ENCODE measurements at places on chromosomes 5 and 9. TPM values are rescaled to one million over a fixed set of nuclear protein-coding genes. Genes with fewer than 3 reads are reported as not detected.

DNA sequence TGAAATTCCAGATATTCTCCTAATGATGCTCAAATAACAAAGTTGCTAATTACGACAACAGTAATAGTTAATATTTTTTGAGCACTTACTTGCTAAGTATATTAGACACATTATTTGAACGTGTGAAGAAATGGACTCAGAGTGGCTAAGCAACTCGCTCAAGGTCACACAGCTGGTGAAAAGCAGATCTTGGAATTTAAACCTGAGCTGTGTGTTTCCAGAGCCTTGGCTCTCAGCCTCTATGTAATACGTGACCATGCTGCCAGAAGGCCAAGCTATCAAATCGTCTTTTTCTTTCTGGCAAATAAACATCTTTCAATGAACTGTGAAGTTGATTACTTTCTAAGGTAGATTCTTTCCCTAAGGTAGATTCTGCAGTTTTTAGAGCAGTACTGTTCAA lies 61.6 kb downstream of the KCTD16 start:
- no peak overlapping the region for H3K27ac ChIP-seq
- H3K4me3 ChIP-seq, result no peak overlapping the region
- H3K36me3 ChIP-seq, result no peaks in the 10 kb centered on the region
- no peak for DNase-seq
- no peaks in the 10 kb centered on the region for H3K27me3 ChIP-seq

GRCh38 chr5:60161340-60161934 lies 267.9 kb upstream of the PDE4D start:
- DNase-seq, result no peak
- H3K36me3 ChIP-seq, result no peaks in the 10 kb centered on the region
- H3K4me1 ChIP-seq, result no peaks in the 10 kb centered on the region
- no peaks in the 10 kb centered on the region for H3K27me3 ChIP-seq
- no peak overlapping the region for H3K27ac ChIP-seq
- no peak overlapping the region for H3K4me3 ChIP-seq

- no peaks in the 10 kb centered on the region for H3K27me3 ChIP-seq
- H3K36me3 ChIP-seq, result no peaks in the 10 kb centered on the region
- no peak for DNase-seq
- no peak overlapping the region for H3K4me3 ChIP-seq
- H3K27ac ChIP-seq, result no peak overlapping the region
These were observed 172.6 kb downstream of the RGS3 start for GRCh38 chr9:113636165-113636564.

DNA sequence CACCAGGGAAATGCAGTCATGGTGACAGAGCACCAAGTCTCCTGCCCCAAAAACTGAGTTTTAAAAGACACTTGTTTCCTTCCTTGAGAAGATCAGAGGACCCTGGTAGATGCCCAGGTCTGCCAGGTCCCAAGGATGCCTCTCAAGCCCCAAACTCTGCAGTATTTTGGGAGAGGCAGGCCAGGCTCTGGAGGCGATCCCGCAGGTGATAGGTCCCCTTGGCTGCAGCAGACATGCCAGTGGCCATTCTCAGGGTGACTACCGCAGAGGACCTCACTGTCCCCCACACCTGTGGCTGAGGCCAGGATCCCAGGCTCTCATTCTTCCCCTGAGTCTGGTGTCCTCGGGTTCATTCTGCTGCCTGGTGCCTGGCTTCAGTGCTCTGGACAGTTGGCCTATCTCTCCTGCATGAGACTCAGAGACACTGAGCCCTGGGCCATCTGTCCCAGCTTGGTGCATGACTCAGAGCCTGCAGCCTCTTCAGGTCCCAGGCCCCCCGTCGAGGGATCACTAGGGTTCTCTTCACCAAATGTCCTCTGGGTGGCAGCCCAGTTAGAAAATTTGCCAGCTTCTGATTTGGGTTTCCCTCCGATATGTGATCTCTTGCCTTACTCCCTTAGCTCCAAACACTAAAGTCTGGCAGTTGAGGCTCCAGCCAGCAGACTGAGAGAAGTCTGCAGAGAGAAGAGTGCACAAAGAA lies 59.7 kb upstream of the GARNL3 start:
- no peaks in the 10 kb centered on the region for H3K36me3 ChIP-seq
- no peak overlapping the region for H3K27ac ChIP-seq
- no peaks in the 10 kb centered on the region for H3K27me3 ChIP-seq
- DNase-seq, result no peak
- H3K4me3 ChIP-seq, result no peak overlapping the region

GRCh38 chr9:94772144-94772543 lies 45.6 kb downstream of the AOPEP start:
- H3K4me1 ChIP-seq, result peaks cover 20% of the 10 kb centered on the region
- H3K27ac ChIP-seq, result no peak overlapping the region

Gene MOB3B
- 11.0 TPM for total RNA-seq

- no peaks in the 10 kb centered on the region for H3K4me1 ChIP-seq
- H3K27ac ChIP-seq, result no peak overlapping the region
- H3K36me3 ChIP-seq, result no peaks in the 10 kb centered on the region
- H3K27me3 ChIP-seq, result no peaks in the 10 kb centered on the region
These were observed 17.1 kb downstream of the CDC26 start for GRCh38 chr9:113258282-113258681.

Gene FBN2
- 0.49 TPM for total RNA-seq

Gene C5orf47
- not detected for total RNA-seq

Gene NCS1
- total RNA-seq, result 20.4 TPM

Gene CARD9
- 16.9 TPM for total RNA-seq

GRCh38 chr9:99451112-99451606 lies 229.1 kb downstream of the SEC61B start:
- H3K4me3 ChIP-seq, result no peak overlapping the region
- no peaks in the 10 kb centered on the region for H3K27me3 ChIP-seq
- H3K36me3 ChIP-seq, result no peaks in the 10 kb centered on the region
- DNase-seq, result no peak

- H3K4me3 ChIP-seq, result no peak overlapping the region
- no peak for DNase-seq
- H3K4me1 ChIP-seq, result no peaks in the 10 kb centered on the region
- H3K36me3 ChIP-seq, result no peaks in the 10 kb centered on the region
- no peaks in the 10 kb centered on the region for H3K27me3 ChIP-seq
These were observed 13.0 kb downstream of the BAAT start for GRCh38 chr9:101371813-101372212.

DNA sequence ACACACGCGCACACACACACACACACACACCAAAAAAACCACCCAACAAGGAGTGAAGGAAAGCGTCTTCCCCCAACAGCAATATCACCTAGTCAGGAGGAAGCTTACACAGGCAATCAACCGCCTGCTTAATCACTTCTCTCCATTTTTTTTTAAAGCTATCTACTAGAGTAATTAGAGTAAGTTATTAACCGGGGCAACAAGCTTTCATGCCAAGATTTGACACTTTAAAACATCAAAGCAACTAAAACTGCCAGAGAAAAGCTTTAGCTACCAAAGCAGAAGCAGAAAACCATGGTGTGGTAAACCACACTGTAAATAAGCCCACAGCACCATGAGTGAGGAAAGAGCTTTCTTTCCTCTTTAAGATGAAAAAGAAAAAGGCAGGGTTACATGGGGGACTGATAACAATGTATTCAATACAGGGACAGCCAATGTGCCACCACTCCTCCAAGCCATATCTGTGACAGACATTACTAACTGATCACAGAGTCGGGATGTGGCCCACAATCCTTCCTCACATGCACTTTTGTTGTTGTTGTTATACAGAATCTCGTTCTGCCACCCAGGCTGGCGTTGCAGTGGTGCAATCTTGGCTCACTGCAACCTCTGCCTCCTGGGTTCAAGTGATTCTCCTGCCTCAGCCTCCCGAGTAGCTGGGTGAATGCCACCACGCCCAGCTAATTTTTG lies 282.1 kb downstream of the CRB2 start:
- H3K4me3 ChIP-seq, result peak overlapping the region; percentile 16
- no peaks in the 10 kb centered on the region for H3K36me3 ChIP-seq
- DNase-seq, result no peak
- no peak overlapping the region for H3K27ac ChIP-seq

- no peak for DNase-seq
- no peak overlapping the region for H3K4me3 ChIP-seq
- no peaks in the 10 kb centered on the region for H3K4me1 ChIP-seq
- no peak overlapping the region for H3K27ac ChIP-seq
- no peaks in the 10 kb centered on the region for H3K36me3 ChIP-seq
- no peaks in the 10 kb centered on the region for H3K27me3 ChIP-seq
These were observed 70.8 kb downstream of the FAT2 start for GRCh38 chr5:151520294-151520693.

Gene GBGT1
- total RNA-seq, result 27.0 TPM
